ENCODE measurements at places on chromosomes 7 and 10.

DNA sequence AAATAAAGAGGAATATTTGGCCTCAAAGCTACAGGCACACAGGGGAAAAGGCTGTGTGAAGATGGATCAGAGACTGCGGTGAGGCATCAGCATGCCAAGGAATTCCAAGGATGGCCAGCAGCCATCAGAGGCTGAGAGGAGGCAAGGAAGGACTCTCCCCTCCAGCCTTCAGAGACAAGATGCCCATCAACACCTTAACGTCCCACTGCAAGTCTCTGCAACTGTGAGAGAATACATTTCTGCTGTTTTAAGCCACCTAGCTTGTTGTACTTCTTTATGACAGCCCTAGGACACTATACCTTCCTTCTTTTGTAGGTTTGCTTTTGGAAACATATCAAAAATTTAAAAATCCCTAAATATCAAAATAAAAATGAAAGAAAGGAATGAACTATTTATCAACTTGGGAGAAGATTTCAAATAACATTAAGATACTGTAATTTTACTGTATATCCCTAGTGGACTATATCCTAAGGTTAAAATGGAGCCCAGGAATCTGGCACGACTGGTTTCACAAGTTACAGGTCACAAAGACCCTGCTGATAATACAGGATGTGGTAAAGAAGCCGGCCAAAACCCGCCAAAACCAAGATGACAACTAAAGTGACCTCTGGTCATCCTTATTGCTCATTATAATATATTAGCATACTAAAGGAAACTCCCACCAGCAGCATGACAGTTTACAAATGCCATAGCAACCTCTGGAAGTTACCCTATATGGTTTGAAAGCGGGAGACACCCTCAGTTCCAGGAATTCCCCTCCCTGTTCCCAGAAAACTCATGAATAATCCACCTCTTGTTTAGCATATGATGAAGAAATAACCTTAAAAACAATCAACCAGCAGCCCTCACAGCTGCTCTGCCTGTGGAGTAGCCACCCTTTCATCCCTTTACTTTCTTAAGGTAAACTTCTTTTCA is 185.2 kb downstream of the AVL9 start:
- DNase-seq = peak; percentile 20

DNA sequence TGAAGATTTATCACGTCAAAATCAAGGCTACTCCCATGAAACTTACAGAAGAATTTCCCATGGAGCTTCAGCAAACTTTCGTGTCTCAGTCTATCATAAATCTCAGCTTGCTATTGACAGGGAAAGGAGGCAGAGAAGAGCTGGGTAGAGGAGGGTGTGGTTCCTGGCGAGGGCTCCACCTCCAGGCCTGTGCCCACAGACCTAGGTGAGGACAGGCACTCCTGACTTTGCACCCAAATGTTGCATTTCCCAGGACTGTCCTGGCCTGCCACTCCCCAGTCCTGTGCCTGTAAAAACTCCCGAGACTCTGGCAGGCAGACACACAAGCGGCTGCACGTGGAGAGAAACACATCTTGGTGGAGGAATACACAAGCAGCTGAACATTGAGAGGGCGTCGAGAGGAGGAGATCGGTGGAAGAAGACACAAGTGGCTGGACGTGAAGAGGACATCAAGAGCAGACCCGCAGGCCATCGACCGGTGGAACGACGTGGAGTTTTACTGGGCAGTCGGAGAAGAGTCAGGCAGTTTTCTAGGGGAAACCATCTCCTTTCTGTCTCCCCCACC is 145.1 kb downstream of the CTNNA3 start:
- DNase-seq = no peak

- no peak for DNase-seq
Observed at GRCh38 chr7:28409716-28410627, 2.3 kb upstream of the CREB5 start.

GRCh38 chr10:132373241-132373955 is 23.6 kb upstream of the PWWP2B start:
- no peak for DNase-seq

- DNase-seq = no peak
Observed at GRCh38 chr7:124689523-124689922, 76.1 kb downstream of the GPR37 start.

GRCh38 chr7:9250876-9251275 is 817.5 kb downstream of the NXPH1 start:
- no peak for DNase-seq

DNA sequence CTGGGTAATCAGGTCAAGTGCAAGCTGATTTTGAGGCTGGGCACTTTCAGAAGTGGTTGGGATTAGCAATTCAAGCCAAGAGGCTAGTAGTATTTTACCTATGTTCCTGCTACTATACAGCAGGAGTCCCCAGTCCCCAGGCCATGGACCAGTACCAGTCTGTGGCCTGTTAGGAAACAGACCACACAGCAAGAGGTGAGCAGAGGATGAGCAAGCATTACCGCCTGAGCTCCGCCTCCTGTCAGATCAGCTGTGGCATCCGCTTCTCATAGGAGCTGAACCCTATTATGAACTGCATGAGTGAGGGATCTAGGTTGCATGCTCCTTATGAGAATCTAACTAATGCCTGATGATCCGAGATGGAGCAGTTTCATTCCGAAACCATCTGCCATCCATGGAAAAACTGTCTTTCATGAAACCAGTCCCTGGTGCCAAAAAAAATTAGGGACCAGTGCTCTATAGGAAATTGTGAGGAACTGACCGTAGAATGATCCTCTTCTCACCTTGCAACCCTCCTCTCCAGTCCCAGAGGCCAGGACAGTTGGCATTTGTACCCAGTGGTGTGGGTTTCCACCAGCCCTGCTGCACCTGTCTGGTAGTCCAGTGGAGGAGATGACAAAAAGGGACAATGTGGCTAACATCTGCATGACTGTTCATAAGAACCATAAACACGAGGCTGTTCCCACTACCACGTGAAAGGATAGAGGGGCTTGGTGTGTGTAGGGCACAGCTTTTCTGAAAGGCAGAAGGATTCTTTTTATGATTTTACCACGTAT is 172.5 kb downstream of the KIAA1217 start:
- no peak for DNase-seq

GRCh38 chr7:44962483-44963251 is 16.1 kb downstream of the MYO1G start:
- DNase-seq = no peak

- no peak for DNase-seq
Observed at GRCh38 chr10:3323865-3324498, 151.4 kb upstream of the PITRM1 start.

- no peak for DNase-seq
Observed at GRCh38 chr10:52043811-52044210, 270.3 kb upstream of the DKK1 start.

DNA sequence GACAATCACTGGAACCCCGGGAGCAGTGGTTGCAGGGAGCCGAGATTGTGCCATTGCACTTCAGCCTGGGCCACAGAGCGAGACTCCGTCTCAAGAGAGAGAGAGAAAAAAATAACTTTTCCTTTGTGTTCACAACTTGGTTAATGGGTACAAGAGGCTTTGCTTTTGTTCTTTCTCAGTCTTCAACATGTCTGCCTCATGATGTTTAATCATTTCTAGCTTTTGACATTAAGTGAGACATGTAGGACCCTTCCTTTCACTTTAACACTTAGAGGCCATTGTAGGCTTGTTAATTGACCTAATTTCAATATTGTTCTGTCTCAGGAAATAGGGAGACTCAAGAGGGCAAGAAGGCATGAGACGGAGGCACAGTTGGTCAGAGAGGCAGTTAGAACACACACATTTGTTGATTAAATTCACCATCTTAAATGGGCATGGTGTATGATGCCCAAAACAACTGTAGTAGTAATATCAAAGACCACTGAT is 9.3 kb upstream of the CRCP start:
- DNase-seq = no peak

GRCh38 chr10:127293640-127294039 is 97.2 kb upstream of the INSYN2A start:
- no peak for DNase-seq

DNA sequence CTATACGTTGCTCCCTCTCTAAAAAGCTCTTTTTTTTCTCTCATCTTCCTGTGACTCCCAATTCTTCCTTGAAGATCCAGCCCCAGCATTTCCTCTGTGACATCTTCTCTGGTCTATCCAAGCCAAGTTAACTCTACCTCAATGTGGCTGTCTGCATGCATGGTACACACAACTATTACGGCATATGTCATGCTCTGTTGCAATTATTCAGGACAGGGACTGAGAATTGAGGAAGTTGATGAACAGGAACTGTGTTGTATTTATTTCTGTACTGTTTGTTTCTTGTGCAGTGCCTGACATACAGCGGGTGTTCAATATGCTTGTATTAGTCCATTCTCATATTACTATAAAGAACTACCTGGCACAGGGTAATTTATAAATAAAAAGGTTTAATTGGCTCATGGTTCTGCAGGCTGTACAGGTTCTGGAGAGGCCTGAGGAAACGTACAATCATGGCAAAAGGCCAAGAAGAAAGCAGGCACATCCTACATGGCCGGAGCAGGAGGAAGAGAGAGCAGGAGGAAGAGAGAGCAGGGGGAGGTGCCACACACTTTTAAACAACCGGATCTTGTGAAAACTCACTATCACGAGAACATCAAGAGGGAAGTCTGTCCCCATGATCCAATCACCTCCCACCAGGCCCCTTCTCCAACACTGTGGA is 6.3 kb downstream of the TRPV5 start:
- DNase-seq = no peak

DNA sequence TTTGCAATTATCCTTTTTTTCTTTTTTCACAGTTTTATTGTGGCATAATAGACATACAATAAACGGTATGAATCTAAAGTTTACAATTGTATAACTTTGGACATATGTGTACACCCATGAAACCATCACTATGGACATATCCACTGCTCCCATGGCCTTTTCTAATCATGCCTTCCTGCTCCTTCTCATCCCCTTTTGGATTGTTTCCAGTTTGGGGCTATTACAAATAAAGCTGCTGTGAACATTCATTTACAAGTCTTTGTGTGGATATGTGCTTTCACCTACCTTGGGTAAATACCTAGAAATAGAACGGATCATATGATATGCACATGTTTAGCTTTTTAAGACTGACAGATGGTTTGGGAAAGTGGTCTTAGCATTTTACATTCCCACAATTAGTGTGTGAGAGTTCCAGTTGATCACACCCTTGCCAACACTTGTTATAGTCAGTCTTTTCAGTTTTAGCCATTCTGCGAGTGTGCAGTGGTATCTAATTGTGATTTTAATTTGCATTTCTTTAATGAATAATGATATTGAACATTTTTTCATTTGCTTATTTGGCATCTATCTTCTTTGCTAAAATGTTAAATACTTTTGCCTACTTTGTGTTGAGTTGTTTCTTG is 120.9 kb upstream of the KAT6B start:
- no peak for DNase-seq

DNA sequence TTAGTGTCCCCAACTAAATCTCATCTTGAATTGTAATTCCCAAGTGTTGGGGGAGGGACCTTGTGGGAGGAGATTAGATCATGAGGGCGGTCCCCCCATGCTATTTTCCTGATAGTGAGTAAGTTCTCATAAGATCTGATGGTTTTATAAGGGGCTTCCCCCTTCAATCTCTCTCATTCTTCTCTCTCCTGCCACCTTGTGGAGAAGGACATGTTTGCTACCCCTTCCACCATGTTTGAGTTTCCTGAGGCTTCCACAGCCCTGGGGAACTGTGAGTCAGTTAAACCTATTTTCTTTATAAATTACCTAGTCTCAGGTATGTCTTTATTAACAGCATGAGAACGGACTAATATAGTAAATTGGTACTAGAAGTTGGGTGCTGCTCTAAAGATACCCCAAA is 365.6 kb downstream of the ANKRD7 start:
- DNase-seq = no peak

- peak; percentile 31 for DNase-seq
Observed at GRCh38 chr10:97069576-97070362, 116.0 kb downstream of the SLIT1 start.
